ENCODE measurements at places on chromosomes 4 and X.

DNA sequence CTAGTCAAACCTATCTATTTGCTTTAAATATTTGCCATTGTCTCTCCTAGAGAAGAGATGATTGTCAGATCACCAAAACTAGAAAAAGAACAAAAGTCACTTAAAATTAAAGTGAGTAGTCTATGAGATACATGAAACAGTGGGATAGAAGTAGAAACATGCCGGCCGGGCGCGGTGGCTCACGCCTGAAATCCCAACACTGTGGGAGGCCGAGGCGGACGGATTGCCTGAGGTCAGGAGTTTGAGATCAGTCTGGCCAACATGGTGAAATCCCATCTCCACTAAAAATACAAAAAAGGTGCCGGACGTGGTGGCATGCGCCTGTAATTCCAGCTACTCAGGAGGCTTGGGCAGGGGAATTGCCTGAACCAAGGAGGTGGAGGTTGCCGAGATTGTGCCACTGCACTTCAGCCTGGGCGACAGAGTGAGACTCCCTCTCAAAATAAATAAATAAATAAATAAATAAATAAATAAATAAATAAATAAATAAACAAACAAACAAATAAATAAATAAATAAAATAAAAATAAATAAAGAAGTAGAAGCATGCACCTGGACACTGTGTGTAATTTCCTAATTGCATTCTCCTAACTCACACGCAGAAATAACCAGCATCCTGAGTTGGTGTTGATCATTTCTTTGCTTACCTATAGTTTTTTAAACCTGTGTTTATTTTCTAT lies 299.5 kb downstream of the PDHA2 start:
- no peak for DNase-seq

- DNase-seq, result no peak
These were observed 26.5 kb upstream of the RBMX start for GRCh38 chrX:136906921-136907510.

- DNase-seq, result no peak
These were observed 89.8 kb upstream of the TNIP3 start for GRCh38 chr4:121253961-121254360.

DNA sequence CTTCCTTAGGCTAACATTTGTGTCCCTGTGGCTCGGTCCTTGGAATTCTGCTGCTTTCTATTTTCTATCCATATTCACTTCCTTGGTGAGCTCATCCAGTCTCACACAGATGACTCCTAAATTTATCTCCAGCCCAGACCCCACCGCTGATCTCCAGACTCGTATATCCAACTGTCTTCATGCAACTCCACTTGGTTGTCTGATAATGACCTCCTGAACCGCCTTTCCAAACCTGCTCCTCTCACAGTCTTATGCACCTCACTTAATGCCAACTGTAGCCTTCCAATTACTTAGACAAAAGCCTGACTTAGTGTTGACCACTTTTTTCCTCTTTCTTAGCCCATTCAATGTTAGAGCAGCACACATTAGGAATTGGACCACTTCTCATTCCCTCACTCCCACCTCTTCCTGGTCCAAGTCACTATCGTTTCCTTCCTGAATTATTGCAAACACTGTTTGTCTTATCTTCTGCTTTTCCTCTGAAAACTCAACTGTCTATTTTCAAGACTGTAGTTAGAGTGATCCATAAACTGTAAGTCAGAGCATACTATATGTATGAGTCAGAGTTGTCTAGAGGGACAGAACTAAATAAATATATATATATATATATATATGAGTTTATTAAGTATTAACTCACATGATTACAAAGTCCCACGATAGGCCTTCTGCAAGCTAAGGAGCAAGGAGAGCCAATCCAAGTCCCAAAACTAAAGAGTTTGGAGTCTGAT lies 292.5 kb downstream of the UNC5C start:
- peak; percentile 1 for DNase-seq

GRCh38 chrX:150575419-150575814 lies 7.0 kb downstream of the MTM1 start:
- DNase-seq, result peak; percentile 38

- no peak for DNase-seq
These were observed 207.1 kb upstream of the DKK2 start for GRCh38 chr4:107243141-107243781.

DNA sequence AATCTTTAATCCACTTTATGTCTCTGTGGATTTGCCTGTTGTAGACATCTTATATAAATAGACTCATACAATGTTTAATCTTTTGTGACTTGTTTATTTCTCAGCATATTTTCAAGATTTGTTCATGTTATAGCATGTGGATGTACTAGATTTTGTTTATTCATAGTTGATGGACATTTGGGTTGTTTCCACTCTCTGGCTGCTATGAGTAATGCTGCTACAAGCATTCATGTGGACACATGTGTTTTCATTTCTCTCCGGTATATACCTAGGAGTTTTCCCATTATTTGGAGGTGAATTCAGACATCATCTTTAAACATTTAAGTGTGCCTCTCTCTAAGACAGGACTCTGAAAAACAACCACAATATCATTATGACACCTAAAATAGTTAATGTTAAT lies 2.3 kb downstream of the IKBKG start:
- DNase-seq, result no peak

- DNase-seq, result no peak
These were observed 85.7 kb downstream of the TSPAN5 start for GRCh38 chr4:98572697-98573096.

DNA sequence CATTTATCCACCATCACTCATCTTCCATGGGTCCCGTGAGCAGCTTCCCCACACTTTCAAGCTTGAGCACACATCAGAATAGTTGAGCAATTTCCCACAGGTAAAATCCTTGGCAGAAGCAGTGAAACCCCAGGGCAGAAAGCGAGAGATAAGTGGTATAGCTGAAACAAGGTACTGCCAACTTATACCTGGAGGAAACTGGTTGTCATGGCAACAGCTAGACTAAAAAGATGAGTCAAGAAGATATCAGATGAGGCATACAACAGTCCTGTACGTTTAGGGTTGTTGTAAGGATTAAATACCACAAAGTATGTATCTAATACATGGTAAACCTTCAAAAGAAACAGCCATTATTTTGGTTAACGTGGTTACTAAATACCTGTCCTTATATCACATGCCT lies 66.9 kb upstream of the PHOX2B start:
- no peak for DNase-seq

- no peak for DNase-seq
These were observed 16.9 kb downstream of the STAP1 start for GRCh38 chr4:67575232-67576058.

GRCh38 chr4:36004204-36004851 lies 240.0 kb downstream of the ARAP2 start:
- peak; percentile 10 for DNase-seq

- no peak for DNase-seq
These were observed 1.2 kb upstream of the ACE2 start for GRCh38 chrX:15601932-15602331.

GRCh38 chrX:7515681-7516413 lies 327.1 kb upstream of the VCX start:
- no peak for DNase-seq

DNA sequence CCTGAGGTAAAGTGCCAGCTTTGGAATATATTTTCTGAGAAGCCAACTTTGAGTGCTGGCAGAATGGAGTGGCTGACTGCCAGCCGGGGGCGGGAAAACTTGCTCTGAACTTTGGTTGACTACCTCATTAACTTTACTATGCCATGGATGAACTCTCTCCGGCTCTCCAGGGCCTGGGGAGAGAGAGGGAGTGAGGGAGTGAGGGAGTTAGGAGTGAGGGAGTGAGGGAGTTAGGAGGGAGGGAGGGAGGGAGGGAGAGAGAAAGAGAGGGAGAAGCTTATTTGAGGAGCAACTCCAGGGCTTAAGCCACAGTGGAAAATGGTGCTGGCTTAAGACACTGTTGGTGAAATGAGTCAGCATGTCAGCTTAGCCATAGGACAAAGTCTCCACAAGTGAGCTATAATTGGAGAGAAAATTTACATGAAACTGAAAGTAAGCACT lies 280.9 kb upstream of the RPS6KA3 start:
- no peak for DNase-seq

- no peak for DNase-seq
These were observed 76.8 kb downstream of the CFAP299 start for GRCh38 chr4:80412322-80412721.

GRCh38 chrX:18873189-18873791 lies 110.6 kb downstream of the PHKA2 start:
- peak; percentile 5 for DNase-seq

DNA sequence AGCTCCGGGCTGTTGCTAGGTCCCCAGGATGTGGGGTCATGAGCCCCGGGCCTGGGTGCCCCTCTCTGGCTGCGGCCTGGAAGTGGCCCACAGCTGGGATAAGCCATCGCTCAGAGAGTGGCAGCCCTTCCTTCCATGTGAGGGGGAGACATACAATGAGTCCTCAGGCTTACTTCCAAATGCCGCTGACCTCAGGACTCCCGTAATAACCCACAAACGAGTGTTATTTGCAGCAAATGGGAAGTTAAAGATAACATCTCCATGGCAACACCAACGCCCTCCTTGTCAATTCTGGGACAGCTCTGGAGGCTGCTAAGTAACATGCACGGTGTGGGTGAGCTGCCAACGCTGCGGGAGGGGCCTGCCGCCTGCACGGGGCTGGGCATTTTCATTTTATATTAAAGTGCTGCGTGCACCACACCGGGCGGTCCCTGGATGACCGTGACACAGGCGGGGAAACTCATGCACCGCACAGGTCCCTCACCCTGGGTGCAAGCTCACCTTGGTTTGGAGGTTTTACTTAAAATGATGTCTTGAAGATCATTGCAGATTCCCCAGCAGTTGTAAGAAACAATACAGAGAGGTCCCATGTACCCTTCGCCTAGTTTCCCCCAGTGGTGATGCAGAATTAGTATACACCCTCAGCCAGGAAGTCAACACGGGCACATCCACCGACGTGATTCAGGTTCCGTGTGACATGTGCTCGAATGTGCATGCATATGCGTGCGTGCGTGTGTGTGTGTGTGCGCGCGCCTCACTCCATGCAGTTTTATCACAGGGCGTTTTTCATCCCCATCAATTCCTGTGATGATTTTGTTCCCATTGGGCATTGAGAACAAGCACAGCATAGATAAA lies 79.4 kb downstream of the ABLIM2 start:
- peak; percentile 5 for DNase-seq

- no peak for DNase-seq
These were observed 35.7 kb downstream of the SHROOM4 start for GRCh38 chrX:50778272-50778671.

DNA sequence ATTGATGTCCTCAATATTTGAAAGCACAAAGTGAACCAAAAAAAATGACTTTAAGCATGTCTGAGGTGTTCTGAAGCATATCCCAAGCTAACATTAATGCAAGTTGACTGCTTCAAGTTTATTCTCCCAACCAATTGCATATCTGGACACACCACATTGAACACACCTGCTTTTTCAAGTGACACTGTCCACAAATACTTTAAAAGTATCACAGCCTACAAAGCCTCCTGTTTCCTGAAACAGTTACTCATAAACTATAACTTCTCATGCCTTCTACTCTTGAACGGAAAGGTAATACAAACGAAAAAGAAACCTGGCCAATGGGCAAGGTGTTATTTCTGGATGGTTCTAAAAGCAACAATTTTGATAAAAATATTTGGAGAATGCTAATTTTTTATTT lies 1.1 kb downstream of the CDKL2 start:
- no peak for DNase-seq

- no peak for DNase-seq
These were observed 49.9 kb downstream of the ADGRA3 start for GRCh38 chr4:22465996-22466395.

- no peak for DNase-seq
These were observed 424.5 kb upstream of the NR3C2 start for GRCh38 chr4:148866666-148867065.

DNA sequence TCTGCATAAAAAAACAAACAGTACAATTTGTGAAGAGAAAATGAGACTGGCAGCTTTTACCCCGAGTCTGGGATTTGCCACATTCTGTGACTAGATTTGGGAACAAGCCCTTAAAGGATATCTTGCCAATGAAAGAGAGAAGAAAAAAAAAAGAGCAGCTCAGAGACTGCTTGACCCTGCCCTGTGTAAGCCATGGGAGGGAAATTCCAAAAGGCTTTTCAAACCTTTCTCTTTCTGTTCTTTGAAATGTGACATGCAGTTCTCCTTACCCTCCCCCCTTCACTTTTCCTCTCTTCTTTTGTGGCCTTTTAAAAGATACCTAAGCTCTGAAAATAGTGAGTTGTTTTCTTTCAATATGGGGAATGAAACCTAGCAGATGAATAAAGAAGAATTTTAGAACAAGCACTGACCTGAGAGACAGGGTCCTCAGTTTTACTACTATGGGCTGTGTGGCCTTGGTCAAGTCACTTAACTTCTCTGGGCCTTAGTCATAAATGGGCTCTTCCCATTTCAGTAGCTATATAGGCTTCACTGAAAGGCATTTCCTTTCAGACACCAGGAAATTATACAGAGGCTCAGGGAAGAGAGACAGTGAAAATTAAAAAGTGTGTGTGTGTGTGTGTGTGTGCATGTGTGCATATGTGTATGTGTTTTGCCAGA lies 5.1 kb downstream of the CCDC160 start:
- DNase-seq, result no peak

GRCh38 chr4:9925750-9926439 lies 95.4 kb downstream of the SLC2A9 start:
- DNase-seq, result no peak

GRCh38 chrX:19705196-19705769 lies 182.1 kb downstream of the SH3KBP1 start:
- no peak for DNase-seq

DNA sequence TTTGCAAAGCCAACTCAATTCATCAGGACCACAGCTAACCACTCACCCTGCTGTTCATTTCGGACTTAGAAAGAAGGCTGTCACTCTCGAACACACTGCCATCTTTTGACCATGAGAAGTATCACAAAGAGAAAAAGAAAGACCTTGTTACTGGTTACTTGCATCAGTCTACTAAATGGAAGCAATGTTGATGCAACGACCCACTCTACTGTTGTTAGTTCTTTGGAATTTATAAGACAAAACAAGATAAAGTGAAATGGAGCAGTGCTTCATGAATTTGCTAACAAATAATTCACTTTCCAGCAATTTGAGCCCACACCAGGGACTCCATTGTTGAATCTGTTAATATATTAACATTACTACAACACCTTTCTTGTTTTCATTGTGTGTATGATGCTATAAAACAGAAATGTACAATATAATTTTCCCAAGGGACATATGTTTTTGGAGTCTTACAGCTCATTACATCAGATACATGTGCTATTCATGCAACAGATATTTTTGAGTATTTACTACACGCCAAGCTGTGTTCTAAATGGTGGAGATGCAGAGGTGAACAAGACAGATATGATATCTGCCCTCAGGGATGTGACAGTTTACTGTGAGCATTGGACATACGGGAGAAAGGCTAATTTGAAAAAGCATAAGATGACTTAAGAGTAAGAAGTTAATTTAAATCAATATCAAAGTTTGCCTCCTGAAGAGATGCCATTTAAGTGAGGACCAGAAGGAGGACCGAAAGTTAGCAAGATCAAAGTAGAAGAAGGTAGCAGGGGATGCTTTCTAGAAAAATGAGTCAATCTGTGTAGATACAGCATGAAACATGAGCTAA lies 87.2 kb downstream of the AREG start:
- peak; percentile 71 for DNase-seq

DNA sequence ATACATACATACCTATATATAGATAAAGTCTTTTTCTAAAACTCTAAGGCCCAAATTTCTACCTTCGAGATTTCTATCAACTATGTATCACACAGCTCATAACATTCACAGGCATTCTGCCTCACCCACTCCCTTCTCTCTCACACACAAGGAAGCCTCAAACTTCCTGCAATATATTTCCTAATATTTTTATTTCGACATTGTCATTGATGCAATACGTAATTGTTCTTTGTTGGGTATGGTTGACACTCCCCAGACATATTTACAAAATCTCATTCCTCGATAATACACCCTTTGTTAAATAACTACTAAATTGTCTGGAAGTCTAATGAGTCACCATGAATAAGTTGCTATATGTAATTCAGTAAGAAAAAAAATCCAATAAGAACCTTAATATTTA lies 143.5 kb downstream of the HNRNPD start:
- DNase-seq, result peak; percentile 62

Data from suppressor macrophage treated with lipopolysaccharide for 4 hours (primary cell).